ENCODE measurements at places on chromosomes 3 and 15.

DNA sequence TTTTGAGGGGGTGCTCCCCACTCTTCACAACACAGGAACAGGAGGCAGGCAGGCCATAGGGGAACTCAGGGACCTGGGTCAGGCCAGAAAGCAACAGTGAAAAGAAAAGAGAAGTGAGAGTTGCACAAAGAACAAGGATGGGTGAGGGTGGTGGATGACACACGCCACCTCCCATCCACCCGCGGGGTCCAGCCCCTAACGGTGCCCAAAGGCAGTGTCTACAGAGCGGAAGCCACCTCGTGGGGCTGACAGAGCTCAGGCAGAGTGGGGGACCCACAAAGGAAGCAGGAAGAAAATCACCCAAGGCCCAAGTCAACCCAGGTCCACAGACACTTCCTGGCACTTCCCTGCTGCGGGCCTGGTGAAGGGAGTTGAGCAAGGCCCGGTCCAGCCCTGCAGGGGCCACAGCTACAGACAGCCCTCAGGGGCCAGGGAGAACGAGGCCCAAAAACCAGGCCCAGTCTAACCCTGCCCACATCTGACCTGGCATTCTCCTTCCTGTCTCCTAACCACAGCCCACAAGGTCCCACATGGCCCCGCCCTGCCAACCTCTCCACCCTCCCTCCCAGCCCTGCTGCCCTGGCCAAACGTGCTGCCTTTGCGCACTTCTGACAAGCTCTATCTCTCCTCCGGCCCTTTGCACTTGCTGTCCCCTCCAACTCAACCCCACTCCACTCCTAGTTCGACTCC is 5.9 kb downstream of the NUP210 start:
- DNase-seq: no peak

DNA sequence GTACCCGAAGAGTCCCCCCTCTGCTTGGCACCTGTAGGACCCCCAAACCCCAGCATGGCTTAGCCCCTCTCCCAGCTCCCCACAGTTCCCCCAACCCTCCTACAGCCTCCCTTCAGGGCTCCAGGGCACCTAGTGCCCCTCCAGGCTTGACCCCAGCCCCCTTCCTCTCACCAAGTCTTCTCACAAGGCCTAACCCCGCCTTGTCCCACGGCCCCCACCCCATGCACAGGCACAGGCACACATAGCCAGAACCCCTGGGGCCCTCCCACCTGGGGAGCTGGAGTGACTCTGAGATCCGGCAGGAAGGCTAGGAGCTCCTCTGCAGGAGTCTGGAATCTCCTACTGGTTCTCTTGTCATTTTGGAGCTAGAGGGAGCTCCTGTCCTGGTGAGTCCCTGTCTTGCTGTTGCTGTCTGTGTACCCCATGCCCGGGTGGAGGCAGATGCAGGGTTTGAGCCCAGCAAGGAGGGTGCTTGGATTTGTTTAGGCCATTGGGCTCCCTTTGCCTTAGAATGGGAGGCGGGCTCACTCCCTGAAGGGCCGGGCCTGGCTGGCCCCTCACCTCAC is 39.6 kb downstream of the KLF13 start:
- no peak for DNase-seq

DNA sequence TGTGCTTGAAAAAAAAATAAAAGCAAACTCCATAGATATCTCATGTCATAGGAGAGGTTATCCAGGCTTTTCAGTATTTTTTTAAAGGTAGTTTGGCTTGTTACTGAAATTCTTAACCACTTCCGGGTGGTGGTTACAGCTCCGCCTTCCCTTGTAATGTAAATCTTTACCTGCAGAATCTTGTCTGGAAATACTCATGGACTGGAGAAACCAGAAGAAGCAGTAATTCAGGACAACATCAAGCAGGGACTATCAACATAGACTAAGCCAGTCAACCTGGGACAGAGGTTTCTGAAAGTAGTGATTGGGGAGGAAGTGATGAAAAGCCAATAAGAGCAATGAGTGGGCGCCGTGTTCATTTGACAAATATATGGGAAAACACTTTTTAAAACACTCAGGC is 78.9 kb upstream of the SKOR1 start:
- DNase-seq: no peak

GRCh38 chr3:194194051-194194756 is 58.3 kb downstream of the HES1 start:
- DNase-seq: no peak

GRCh38 chr3:53078656-53079055 is 32.8 kb upstream of the SFMBT1 start:
- no peak for DNase-seq

DNA sequence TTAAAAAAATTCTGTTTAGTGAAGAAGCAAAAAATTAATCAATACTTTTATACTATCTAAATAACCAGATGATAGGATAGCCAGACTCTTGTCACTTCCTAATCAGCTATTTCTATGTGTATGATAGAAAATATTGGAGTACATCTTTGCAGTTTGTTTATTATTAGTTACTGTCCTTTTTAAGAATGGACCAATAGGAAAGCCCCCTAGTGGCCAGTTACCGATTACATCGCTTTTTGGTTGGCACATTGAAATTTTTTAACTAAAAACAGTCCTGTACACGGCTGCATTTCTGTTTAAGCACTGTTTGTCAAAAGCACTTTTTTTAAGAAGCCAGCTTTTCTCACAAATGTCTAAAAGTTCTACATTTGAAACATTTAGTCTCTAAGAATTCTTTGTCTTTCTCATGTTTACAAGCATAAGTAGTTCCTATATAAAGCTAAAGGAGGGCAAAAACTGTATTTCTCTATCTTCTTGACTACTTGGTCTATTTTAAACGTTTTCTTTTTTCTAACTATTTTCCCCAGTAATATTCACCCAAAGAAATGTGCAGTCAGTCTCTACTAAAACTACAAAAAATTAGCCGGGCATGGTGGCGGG is 253.2 kb upstream of the LRTM1 start:
- no peak for DNase-seq

- no peak for DNase-seq
These were observed 43.2 kb downstream of the GPR171 start for GRCh38 chr3:151159806-151160205.

- no peak for DNase-seq
These were observed 222.0 kb downstream of the P3H2 start for GRCh38 chr3:189898559-189899153.

DNA sequence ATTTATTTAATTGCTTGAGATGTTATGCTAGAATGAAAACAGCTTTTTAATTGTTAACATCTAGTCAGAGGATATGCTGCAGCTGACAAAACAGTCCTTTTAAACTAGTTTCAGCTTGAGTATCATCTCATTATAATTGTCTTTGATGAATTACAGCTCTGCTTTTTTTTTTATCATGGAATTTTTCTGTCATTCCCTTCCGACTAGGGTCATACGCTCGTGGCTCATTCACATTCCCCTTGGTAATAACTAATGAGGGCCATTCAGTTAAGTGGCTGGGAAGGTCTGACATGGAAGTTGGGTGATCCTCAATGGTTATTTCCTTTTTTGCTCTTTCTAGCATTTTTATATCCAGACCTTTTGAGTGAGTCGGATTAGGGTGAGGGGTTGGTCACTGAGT is 77.0 kb downstream of the PGPEP1L start:
- DNase-seq: no peak

DNA sequence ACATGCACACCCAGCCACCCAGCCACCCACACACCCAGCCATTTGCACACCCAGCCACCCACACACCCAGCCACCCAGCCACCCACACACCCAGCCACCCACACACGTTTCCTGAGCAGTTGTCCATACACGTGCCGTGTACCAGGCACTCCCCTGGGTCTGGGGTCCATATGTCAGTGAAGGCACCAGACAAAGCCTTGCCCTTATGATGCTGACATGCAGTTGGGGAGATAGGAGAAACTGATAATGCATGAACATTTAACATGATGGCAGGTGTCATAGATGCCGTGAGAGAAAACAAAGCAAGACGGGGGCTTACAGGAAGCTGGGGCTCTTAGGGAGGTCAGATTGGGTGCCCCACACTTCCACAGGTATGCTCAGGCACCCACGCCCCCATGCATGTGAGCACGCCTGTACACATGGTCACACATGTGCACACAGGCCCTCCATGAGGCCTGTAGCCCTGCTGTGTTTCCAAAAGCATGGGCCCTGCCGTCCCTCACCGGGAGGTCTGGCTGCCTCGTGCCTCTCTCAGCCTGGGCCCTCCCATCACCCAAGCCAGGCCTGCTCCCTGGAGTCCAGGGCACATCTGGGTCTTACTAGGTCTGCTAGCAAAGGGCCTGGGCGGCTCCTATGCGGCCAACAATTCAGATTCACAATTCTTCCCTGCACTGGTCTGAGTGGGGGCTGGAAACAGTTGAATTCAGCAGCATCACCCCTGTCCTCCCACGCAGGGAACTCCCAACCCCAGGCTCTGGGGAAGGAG is 3.6 kb upstream of the DNAJB8 start:
- no peak for DNase-seq

- no peak for DNase-seq
These were observed 101.2 kb downstream of the TPRA1 start for GRCh38 chr3:127489357-127489756.

GRCh38 chr3:53137835-53138446 is 7.7 kb upstream of the RFT1 start:
- no peak for DNase-seq

Data from NT2/D1 (cell line).